Activated CD8-positive, alpha-beta memory T cell treated with anti-CD3 and anti-CD28 coated beads for 1 hour (primary cell): ENCODE measurements at places on chromosomes 3 and 15.

DNA sequence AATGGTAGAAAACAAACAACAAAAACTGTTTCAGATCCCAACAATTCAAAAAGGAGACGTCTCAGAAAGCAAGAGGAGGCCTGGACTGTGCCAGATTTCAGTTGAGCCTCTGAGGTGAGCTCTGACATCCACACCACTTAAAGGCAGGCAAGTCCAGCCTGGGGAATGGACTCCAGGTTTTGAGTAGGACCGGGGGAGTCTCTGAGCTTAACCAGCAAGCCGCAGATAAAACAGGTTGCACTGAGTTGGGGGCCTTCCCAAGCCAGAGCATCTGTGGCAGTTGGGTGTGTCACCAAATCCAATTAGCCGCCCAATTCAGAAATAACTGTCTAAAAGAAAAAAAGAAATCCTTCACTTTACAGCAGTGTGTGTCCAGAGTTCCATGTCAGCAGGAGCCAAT lies 54.7 kb downstream of the OXNAD1 start:
- no peak for DNase-seq

GRCh38 chr3:10635446-10636076 lies 130.2 kb upstream of the ATP2B2 start:
- no peak for DNase-seq

DNA sequence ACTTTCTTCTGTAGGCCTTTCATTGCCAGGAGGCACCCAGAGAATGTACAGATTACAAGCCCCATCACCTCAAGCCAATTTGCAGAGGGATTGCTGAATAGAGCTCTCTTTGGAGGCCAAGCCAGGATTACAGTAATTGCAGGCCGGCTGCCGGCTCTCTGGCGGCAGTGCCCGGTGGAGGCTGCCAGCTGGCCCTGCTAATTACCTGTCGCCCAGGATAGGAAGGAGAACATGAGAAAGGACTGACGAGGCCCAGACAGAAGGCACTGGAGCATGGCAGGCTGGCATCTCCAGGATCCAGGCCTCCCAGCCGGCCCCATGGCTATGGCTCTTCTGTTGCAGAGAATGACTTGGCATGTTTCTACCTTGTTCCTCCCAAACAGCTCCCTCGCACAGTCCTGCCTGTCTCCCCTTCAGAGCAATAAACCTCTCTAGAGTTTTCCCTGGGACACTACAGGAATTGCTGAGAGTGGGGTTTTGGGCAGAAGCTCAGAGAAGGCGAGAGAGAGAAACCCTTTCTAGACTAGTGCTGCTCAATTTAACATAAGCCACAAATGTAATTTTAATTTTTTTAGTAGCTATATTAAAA lies 273.6 kb upstream of the PROK2 start:
- DNase-seq = no peak

DNA sequence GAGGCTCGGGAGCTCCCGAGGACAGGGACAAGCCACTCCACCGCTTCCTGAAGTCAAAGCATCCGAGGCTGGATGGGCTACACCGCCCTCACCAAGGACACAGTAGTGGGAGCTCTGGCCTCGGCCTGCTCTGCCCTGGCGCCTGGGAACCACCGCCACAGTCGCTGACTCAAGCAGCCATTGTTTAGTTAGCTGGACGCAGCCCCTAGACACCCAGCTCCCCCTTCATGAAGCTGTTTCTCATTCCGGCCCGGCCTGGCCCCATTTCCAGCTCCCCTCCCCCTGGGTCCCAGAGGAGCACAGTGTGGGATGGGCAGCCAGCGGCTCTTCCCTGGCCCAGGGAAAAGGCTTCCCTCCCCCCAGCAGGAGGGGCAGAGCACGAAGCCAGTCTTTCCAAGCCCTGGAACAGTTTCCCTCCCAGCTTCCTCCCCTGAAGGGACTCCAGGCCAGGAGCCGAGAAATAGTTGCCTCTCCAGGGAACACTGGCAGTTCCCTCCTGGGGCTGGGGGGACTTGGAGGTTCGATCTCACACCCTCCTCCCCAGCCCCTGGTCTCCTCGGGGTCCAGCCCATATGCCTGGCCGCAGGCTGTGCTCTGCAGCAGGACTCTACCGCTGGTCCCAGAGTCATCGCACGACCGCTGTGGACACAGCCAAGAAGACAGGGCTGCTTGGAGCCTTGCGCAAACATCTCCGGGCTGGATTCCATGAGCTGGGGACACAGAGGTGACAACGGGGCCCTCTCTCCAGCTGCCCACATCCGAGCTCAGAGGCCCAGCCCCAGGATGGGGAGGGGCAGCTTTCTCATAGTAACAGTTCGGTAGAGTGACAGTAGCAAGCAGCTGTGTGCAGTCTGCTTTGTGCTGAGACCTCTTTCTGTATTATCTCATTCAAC lies 10.0 kb downstream of the PLXND1 start:
- DNase-seq = no peak

GRCh38 chr3:14832975-14833722 lies 14.4 kb downstream of the FGD5 start:
- no peak for DNase-seq

DNA sequence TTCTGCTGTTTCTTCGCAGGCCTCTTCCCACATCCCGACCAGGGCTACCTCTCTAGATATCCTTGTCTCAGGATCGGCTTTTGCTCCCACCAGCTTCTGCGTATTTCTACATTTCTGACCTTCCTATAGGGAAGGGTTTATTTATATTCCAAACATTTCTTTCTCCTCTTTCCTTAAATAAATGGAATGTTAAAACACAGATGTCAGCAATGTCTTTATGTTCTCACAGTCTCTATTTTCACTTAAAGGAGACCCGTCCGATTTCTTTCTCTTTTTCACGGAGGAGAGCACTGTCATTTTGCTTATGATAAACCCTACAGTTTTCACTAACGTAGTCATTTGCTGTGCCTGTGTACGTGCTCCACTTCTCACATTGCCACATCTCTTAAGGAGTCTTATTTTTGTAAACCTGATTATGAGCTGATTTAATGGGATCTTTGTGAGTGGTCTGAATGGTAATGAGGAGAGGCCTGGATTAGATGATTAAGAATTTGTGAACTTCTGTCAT lies 630 bp downstream of the KIF15 start:
- no peak for DNase-seq

- DNase-seq = no peak
Measured at GRCh38 chr3:27540231-27540630, 56.0 kb upstream of the SLC4A7 start.

DNA sequence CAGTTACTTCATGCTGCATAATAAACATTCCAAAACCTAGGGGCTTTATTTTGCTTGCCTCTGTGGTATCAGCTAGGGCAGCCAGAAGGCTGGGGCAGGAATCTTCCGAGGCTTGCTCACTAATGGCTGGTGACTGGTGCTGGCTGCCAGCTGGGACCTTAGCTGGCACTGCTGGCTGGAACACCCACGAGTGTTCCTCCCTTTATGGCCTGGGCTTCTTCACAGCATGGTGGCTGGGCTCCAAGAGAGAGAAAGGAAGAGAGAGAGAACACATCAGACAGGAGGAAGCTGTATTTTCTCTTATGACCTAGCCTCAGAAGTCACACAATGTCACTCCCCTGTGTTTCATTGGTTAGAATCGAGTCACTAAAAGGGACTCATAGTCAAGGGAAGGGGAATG lies 23.9 kb upstream of the CDCP1 start:
- no peak for DNase-seq

GRCh38 chr3:141816958-141817357 lies 53.8 kb downstream of the GRK7 start:
- DNase-seq = no peak

DNA sequence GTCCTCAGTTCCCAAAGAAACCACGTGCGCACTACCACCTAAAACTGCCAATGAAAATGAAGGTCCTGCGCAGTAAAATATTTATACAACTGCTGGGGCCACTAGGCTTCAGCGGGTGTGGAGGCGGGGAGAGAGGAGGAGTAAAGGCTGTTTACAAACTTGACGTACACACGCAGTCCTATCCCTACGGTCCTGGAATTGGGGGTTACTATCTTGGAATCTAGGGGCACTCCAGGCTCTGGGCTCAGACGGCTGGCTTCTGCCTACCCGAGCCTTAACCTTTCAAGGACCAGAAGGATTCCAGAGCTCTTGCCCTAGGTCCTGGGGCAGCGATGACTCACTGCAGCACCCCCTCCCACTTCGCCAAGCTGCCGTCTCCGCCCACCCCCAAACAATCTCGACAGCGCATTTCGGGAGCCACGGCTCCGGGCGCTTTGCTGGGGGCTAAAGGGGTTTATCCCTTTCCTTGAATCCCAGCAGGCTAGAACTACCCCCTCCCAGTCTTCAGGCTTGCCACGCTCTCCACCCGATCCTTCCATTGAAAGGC lies 3.0 kb downstream of the ADAMTS9 start:
- no peak for DNase-seq

- no peak for DNase-seq
Measured at GRCh38 chr3:73188707-73189106, 127.2 kb downstream of the EBLN2 start.

DNA sequence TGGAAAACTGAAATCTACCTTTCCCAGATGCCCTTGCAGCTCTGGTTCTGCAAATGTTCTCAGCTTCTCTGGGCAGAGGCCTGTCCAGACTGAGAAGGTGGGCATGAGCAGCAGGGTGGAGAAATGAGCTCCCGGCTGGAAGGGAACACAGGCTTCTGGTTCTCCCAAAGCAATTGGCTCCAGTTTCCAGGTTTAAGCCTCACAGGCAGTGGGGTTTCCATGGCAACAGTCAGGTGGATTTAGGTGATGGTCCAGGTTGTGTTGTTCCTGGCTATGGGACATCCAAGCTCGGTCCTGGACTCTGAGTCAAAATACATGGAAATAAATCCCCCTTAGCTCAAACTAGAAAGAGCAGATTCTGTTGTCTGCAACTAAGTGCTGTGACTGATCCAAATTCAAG lies 94.6 kb upstream of the IQSEC1 start:
- DNase-seq = no peak

GRCh38 chr3:106255870-106256248 lies 387.0 kb upstream of the CBLB start:
- DNase-seq = no peak

DNA sequence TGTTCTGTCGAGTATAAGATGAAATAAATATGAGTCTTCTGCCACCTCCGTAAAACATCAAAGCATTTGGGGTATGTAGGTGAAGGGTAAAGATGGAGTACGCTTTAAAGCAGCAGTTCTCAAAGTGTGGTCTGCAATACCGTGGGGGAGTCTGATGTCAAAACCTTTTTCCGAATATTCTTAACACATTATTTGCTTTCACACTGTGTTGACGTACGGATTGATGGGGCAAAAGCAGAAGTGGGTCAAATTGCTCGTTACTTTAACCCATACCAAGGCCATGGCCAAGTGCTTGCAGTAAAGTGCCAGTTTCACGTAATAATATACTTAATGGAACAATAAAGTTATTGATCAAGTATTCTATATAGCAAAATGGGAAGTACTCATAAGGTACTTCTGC lies 36.3 kb downstream of the PAK2 start:
- DNase-seq = no peak

DNA sequence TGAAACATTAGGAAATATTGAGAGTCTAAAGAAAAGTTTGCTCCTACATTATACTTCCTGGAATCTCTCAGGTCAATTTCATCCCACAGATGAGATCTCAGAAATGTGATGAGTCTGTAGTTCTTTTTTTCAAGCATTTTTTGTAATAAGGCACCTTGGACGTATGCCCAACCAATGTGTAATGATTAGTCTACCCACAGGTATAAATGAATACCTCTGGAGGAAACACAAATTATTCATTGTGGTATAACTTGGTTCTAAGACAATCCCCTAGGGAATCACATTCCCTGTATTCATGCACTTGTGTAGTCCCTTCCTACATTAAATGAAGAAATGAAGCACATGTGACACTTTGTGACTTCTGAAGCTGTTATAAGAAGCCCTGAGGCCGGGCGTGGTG lies 596.2 kb upstream of the UBE2E2 start:
- DNase-seq = no peak

DNA sequence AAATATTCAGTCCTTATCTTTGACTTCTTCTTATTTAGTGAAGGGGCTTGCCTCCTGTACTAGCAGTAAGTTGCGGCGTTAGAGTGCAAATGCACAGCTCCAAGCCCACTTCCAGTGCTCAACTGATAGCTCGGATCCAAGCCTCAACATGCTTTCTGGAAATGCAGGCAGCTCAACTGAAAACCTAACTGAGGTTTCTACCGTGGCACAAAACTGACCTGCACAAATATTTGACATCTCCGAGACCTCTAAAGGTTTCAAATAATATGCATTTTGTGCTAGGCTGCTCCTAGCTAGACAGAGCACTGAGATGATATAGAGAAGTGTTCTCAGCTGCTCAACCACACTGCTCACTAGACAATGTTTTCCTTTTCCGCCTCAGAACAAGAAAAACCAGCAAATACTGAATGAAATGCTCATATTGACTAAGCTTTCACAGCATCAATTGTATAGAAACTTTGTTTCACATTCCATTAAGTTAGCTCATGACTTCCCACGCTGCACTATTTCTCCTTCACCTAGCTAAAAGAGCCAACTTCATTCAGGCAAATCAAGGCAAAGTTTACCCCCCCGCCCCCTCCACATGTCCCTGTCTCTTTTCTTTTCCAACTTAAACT lies 822 bp downstream of the ZNF385D start:
- no peak for DNase-seq

GRCh38 chr3:195097331-195098255 lies 173.4 kb downstream of the XXYLT1 start:
- DNase-seq = no peak

GRCh38 chr3:151875759-151876158 lies 2.3 kb downstream of the SUCNR1 start:
- no peak for DNase-seq

GRCh38 chr3:148727231-148727630 lies 29.5 kb downstream of the AGTR1 start:
- DNase-seq = no peak

GRCh38 chr3:5036858-5037257 lies 57.6 kb downstream of the BHLHE40 start:
- DNase-seq = no peak

DNA sequence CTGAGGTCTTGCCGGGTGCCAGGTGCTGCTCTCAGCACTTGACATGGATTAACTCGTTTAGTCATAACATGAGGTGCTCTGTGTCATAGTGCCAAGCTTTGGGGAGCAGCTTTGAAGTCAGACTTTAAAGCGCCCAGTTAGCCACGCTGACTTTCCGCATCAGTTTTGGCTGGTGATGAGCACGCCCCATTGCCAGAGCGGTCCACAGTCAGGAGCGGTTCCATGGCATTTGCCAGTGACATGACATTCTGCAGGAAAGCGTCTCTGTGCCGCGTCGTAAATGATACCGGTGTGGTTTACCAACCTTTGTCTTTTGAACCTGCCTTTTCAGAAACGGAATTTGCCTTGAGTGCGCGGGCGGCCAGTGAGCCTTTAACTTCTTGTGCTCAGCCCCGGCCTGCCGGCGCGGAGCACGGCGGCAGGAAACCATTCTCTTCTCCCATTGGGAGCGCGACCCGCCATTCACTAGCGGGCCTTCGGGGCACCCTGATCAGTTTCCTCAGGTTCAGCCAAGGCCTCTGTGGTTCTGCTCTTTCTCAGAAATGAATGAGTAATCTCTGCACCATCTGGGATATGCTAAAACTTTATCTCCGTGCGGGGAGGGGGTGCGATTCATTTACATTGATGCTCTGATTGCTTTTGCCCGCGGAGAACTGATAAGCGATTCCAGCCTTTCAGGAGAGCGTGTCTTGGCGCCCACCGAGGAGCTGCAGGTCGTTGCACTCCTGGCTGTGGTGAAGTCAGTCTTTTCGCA lies 1.7 kb upstream of the SLC2A2 start:
- DNase-seq = no peak

- DNase-seq = no peak
Measured at GRCh38 chr3:54917862-54918261, 10.0 kb downstream of the LRTM1 start.

GRCh38 chr15:59688423-59688781 lies 718 bp downstream of the BNIP2 start:
- no peak for DNase-seq

GRCh38 chr15:91803260-91803659 lies 50.2 kb upstream of the SLCO3A1 start:
- no peak for DNase-seq
